Activated naive CD8-positive, alpha-beta T cell treated with anti-CD3 and anti-CD28 coated beads for 36 hours (primary cell): ENCODE measurements at places on chromosomes 6 and 20. TPM values are rescaled to one million over a fixed set of nuclear protein-coding genes. Genes with fewer than 3 reads are reported as not detected.

DNA sequence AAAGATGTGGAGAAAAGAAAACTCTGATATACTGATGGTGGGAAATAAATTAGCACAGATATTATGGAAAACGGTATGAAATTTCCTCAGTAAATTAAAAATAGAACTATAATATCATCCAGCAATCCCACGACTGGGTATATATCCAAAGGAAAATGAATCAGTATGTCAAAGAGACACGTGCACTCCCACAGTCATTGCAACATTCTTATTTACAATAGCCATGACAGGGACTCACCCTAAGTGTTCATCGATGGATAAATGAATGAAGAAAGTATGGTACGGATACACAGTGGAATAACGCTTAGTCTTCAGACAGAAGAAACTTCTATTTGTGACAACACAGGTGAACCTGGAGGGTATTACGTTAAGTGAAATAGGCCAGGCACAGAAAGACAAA lies 5.7 kb upstream of the ADTRP start:
- no peak for DNase-seq

DNA sequence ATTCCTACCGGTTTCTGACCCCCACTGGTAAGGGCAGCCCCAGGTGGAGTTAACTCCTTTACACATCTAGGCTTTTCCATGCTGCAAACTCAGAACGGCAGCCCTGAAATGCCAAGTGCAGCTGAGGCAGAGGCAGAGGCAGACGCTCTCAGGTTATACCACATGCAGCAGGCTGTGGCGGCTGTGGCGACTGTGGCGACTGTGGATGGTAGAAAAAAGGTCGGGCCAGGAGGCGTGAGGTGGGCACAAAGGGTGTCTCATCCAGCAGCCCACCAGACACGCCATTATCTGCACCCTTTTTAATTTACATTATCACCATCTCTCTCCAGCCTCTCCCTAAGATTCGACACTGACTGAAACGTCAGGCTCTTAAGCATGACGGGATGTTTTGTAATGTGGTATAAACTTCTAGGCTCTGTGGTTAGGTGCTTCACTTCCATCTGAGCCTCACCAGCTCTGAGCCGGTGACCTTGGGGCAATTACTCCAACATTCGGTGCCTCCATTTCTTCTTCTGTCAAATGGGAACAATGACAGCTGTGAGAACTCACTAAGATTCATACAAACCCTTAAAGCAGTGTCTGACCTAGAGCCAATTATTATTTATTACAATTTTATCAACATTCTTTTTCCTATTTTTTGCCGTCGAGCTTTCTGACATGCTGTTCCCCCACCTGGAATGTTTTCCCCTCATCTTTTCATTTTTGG lies 8.2 kb downstream of the KIZ start:
- no peak for DNase-seq

DNA sequence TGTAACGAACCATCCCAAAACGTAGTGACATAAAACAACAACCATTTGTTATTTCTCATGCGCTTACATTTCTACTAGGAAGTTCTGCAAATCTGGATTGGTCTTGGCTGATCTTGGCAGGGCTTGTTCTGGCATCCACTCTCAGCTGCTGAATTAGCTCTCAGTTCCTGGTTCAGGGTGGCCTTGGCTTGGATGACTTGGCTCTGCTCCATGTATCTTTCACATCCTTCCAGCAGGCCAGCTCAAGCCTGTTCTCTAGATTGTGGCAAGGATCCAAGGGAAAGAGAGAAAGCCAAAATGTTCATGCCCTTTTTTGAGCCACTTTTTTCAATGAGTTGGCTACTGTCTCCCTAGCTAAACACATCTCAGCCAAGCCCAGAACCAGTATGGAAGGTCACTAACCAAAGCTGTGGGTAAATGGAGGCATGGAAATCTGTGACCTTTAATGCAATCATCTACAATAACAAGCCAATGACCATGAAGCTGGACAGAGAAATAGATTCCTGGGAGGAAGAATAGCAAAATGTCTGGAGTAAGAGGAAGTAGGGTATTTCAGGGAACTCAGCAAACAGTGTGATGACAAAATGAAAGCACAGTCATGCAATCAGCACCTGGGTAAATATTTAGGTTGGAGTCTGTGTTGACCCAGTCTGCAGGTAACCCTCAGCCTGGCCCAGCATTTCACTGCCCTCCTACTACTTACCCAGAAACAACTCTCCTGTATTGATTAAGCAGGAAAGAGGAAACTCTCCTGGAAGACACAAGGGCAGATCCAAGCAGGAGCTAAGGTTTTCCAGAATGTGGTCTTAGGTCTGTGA lies 32.7 kb upstream of the SNAP25 start:
- no peak for DNase-seq

The RAET1L gene
- not detected for total RNA-seq

- no peak for DNase-seq
Measured at GRCh38 chr6:134746140-134746539, 203.8 kb downstream of the ALDH8A1 start.

The IL17F gene
- total RNA-seq = not detected

DNA sequence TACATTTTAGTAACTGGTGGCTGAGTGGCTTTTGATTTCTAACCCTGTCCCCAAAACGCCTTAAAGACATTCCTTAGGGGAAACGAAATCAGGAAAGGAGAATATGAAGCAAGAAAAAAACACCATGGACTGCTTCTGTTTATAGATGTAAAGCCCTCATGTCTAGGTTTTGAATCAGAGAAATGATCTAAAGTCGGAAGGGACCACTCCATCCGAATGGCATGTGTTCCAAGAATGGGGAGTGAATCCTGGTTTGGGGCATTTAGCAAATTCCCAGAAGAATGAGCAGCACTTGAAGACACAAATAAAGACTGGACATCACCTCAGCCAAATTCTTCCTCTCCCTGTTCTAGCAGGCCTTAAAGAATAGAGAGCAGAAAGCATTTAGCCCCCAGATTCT lies 65.6 kb downstream of the CAP2 start:
- DNase-seq = no peak

DNA sequence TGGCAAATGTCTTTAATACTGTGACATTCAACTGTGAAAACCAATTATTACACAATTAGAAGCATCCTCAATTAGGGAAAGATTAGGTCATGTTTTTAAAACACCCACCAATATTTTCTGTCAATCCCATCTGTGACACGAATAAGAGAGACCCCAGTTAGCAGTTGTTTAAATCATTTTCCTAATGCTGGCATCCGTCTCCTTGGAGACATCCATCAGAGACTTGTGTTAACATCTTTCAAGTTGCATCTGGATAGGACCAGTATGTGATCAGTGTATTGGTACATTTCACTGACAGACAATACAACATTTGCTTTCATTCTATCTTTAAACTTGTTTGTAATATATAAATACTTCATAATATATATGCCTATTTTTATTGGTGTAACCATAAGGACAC lies 420.7 kb upstream of the RNF217 start:
- DNase-seq = no peak

DNA sequence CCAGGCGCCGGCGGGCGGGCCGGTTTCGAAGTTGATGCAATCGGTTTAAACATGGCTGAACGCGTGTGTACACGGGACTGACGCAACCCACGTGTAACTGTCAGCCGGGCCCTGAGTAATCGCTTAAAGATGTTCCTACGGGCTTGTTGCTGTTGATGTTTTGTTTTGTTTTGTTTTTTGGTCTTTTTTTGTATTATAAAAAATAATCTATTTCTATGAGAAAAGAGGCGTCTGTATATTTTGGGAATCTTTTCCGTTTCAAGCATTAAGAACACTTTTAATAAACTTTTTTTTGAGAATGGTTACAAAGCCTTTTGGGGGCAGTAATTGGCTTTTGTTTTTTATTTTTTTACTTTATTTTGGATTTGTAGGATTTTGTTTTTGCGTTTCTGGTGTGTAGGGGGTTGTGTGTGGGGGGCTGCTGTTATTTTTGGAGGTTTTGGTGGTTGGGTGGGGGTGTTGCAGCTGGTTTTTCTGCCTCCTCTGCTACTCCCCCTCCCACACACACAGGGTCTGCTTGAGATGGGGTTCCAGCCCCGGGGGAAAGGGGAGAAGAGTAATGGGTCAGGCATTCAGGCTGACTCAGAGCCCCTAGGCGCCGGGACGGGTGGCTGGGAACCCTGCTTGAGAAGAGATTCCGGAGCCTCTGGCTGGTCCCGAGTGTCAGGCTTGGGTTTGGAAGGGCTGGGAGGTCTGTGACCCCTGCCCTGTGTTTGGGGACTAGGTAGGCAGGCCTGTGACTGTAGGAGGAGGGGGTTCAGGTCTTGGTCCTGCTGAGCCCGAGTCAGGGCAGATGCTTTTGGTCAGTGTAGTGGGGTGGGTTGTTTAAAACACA lies 2.0 kb downstream of the CEBPB start:
- DNase-seq = peak; percentile 87

GRCh38 chr6:53857318-53858094 lies 62.7 kb downstream of the LRRC1 start:
- no peak for DNase-seq

- DNase-seq = no peak
Measured at GRCh38 chr6:169648092-169648491, 53.7 kb downstream of the WDR27 start.

DNA sequence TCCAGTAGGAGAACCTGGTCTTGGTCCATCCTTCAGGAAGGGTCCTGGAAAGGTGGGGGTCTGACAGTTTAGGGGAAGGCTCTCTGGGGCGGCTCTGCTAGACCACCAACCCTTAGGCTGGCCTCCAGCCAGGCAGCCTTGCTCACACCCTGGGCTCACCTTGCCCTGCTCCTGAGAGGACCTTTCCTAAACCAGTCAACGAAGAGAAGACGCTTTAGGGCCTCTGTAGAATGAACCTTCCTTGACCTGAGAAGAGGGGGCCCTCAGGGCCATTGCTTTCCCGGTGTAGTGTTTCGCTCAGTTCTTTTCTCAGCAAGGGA lies 1.1 kb downstream of the CDC25B start:
- no peak for DNase-seq

- no peak for DNase-seq
Measured at GRCh38 chr20:38471245-38471644, 1.4 kb upstream of the RALGAPB start.

The MMS22L gene
- 50.9 TPM for total RNA-seq

GRCh38 chr20:34689486-34689885 lies 12.6 kb upstream of the PIGU start:
- no peak for DNase-seq

- no peak for DNase-seq
Measured at GRCh38 chr20:25489221-25489871, 81.9 kb downstream of the GINS1 start.

DNA sequence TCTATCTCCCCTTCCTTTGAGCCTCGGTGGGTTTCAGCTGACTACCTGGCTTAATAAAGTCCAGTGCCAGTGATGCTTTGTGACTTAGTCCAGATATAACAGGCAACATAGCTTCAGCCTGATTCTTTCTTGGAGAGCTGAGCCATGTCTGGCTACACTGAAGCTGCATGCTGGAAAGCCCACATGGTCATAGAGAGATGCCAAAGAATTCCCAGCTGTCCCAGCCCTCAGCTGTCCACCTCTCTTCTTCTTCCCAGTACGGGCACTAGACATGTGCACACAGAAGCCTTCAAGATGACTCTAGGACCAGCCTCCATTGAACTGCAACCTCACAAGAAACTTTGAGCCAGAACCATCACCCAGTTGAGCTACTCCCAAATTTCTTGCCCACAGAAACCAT lies 154.1 kb upstream of the MYLIP start:
- DNase-seq = no peak

DNA sequence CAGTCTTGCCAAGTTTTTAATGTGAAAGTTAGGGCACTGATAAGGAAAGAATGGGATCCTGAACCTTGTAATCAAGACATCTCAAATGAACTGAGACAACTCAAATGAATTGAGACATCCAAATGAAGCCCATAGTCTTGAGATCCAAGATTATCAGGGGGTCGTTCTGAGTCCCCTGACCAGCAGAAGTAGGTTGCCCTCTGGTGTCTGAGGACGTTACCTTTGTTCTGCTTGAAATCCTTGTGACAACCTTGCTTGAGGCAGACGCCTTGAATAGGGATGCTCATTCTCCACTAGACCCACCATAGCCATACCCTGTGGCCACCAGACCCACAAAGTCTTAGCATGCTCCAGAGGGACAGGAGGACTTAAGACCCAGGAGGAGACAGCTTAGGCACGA lies 37.7 kb downstream of the ZBTB9 start:
- no peak for DNase-seq

The TCF21 gene
- total RNA-seq = not detected

DNA sequence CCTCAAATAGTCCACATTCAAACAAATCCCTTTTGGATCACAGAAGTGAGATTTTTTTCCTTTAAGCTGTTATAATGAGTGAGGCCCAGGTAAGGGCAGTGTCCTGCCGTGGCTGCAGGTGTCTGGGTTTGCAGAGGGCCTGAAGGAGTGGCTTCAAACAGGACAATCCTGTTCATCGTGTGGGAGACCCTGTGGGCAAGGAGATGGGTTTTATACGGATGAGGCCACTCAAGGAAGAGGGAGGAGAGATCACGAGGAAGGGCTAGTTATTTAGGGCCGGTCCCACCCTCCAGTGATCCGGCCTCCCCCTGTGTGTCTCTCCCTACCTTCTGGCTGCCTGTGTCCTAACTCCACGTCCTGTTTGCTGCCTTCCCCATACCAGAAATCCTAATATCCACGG lies 33.8 kb downstream of the PPP1R14C start:
- DNase-seq = no peak

DNA sequence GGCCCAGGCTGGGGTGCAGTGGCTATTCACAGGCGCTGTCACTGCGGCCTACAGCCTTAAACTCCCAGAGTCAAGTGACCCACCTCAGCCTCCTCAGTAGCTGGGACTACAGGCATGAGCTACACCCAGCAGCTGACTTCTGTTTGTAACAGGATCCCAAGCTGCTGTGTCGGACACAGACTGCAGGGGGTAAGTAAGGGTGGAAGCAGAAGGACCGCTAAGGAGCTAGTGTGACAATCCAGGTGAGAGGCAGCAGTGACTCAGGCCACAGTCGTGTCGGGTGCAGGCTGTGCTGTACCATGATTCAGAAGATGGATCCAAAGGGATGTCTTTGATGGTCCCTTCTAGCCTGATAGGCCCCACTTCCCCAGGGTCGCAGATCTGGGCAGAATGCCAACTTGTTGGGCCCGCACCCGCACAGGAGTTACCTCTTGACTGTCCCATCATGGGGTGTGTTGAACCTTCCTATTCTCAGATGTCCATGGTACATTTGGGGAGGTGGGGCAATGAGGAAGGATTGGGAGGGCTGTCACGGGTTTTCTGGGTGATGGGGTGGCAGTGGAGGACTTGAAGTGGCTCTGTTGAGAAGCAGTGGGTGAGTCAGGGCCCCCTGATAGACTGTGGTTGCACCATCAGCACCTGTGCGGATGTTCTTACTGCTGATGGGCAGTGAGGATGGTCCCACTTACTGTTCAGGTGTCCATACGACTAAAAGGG lies 25.3 kb downstream of the AAR2 start:
- no peak for DNase-seq

The PDYN gene
- total RNA-seq = not detected

DNA sequence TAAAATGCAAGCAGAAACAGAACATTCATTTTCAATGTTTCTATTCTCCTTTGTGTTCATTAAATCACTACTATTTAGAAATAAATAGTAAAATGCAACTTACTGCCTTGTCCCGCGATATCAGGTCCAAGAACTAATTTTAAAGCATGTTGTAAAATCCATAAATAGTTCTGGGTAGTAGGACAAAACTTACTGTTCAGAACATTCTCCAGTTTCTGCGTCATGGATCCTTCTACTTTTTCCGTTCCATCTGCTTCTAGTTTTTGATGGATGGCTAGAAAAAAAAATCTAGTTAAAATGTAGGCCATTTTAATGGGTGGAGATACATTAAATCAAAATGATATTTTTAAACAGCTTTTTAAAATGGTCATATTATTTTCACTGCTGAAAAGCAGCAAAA lies 47.0 kb downstream of the HUS1B start:
- no peak for DNase-seq

- no peak for DNase-seq
Measured at GRCh38 chr6:17967668-17968518, 19.5 kb downstream of the KIF13A start.

The RSPO4 gene
- not detected for total RNA-seq
